ENCODE measurements at places on chromosomes 7 and 10.

GRCh38 chr10:19250546-19250945 is 201.9 kb downstream of the MALRD1 start:
- DNase-seq: no peak

DNA sequence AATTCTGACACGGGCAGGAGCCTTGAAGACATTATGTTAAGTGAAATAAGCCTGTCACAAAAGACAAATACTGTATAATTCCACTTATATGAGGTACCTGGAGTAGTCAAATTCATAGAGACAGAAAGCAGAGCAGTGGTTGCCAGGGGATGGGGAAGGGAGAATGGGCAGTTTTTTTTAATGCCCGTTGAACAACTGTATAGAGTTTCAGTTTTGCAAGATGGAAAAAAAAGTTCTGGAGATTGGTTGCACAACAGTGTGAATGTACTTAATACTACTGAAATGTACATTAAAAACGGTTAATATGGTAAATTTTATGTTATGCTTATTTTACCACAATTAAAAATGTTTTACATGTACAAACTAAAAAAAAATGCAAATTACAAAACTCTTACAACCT is 63.6 kb upstream of the EFCAB10 start:
- DNase-seq: no peak

DNA sequence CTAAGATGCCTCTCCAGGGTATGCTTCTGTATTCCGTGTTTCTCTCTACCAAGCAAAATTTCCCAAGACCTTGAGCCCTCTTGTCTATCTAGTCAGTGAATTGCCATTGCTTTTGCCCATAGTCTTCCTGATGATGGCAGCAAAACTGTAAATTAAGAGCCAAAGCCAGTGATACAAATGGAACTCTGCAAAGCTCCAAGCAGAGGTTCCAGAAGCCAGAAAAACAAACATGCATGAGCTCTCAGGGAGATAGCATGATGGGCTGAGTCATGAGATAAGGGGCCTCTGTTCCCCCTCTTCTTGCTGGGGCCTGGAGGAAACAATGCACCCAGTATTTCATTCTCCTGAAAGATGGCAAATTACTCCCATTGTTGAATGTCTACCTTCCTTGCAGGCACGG is 24.7 kb downstream of the LSMEM1 start:
- DNase-seq: no peak

DNA sequence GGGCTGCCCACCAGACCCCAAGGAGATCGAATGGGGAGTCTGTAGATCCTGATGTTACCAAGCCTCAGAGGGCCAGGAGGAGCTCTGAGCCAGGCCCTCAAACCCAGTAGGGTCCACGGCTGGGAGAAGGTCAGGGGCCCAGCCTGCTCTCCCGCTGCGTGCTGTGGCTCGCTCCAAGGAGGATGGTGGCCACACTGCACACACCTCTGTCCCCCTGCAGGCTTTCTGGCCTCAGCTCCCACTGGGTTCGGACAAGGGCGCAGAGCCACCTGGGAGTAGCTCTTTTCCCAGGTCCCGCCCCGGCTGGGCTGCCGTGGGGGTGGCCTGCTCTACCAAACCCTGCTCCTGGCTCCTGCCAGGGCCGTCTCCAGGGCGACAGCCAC is 175.8 kb downstream of the ZNF248 start:
- no peak for DNase-seq

DNA sequence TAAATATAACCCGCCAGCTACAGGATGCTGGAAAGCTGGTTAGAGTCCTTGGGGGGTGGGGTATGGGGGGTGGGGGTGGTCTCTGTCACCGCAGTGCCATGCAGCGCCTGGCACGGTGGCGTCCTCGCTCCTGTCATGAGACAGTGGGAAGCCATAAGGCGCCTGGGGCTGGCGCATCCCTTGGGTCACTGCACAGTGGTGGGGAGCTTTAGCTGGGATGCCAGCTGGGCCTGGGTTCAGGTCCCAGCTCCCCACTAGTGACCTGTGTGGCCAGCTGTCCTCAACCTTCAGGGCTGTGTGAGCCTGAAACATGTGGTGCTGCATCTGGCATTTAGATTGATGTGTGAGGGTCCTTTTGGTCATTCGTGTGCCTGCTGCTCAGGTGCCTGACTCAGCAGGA is 93.9 kb downstream of the BMS1 start:
- DNase-seq: no peak

- DNase-seq: peak; percentile 57
These were observed 289.3 kb downstream of the PTEN start for GRCh38 chr10:88152728-88153133.

DNA sequence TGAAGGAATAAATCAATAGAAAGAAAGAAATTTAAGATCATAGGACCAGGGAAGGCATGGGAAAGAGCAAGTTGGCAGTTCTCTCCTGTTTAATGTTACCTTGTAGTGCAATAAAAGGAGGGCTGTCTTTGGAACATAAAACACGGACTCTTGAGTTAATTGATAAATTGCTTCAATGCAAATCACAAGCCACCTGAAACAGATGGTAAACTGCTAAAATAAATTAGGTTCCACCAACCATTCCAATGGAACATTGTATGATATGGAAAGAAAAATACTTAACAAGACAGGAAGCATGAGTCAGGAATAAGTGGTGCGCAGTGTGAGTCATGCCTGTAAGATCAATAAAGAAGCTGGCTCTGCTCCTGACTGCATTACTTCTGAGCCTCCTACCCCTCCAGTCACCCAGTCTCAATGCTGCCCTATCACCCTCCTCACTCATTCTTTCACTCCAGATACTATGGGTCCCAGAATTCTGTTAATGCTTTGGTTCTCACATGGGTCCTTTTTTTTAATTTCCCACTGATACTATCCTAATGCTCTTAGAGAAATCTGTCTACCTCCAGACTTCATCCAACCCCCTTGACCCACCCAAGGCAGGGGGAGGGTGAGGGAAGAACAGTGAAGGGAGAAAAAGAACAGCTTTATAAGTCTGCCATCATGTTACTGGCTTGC is 78.9 kb downstream of the LRRC17 start:
- DNase-seq: no peak

DNA sequence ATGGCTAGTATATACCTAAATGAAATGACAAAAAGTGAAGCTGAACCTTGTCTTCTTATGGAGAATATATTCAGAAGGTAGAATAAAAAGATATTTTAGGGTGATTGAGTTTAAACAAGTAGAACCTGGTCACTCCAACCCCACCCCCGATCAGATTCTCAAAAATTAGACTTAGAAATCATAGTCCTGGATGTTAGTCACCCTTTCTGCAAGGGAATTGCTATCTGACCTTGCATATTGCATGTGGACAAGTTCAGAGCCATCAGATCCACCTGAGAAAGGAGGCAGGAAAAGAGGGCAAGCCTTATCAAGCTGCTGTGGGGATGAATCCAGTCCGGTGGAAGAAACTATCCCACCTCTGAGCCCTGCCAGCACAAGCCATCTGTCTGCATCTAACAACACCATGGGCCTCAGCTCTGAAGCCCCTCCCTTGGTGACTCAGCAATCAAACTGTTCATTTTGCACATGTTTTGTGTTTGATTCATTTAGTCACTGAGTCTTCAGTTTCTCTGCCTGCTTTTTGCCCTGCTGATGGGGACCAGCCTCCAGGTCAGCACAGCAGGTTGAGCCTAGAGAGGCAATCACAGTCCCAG is 727.3 kb downstream of the AUTS2 start:
- DNase-seq: no peak

Data from GM06990 (cell line).